Muscle of leg (tissue), 16 donors: ENCODE measurements at places on chromosomes 16 and 17. TPM values are rescaled to one million over a fixed set of nuclear protein-coding genes. Genes with fewer than 3 reads are reported as not detected.

Gene ANKRD40CL
- total RNA-seq = not detected

Gene CBLN1
- total RNA-seq = 1.5 TPM

GRCh38 chr16:19001788-19002187, 18.1 kb downstream of the TMC7 start:
- no peaks in the 10 kb centered on the region for H3K27me3 ChIP-seq
- H3K27ac ChIP-seq = no peak overlapping the region
- H3K4me3 ChIP-seq = no peak overlapping the region
- peaks cover 5% of the 10 kb centered on the region for H3K4me1 ChIP-seq
- no peak for DNase-seq
- H3K36me3 ChIP-seq = no peaks in the 10 kb centered on the region

- no peaks in the 10 kb centered on the region for H3K27me3 ChIP-seq
- peaks cover 4% of the 10 kb centered on the region for H3K36me3 ChIP-seq
- DNase-seq = no peak
- peak overlapping the region; percentile 59 for H3K27ac ChIP-seq
Observed at GRCh38 chr17:29677824-29678223, 55.1 kb upstream of the CORO6 start.

DNA sequence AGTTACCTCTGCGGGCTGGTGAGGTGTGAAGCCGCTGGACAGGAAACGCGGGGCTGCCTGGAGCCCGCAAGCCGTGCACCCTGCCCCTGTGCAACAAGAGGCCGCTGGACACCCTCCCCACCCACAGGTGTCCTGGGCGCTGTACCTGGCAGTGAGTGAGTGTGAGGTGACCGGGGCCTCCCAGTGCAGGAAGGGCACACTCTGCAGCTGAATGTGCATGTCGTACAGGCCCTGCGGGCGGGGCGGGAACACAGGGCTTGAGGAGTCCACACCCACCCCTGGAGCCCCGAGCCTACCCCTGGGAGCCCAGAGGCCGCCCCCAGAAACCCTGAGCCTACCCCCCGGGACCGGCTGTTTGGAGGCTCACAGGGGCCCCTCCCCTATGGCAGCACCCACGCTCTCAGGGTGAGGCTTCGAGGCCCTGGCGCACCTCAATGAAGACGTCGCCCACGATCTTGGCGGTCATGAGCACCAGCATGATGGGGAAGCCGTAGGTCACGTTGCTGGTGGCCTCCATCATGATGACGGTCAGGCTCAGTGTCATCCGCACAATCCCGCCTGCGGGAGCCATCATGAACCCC, 4.3 kb upstream of the CCDC154 start:
- DNase-seq = no peak
- H3K4me3 ChIP-seq = no peak overlapping the region
- no peaks in the 10 kb centered on the region for H3K27me3 ChIP-seq
- H3K4me1 ChIP-seq = no peaks in the 10 kb centered on the region

GRCh38 chr17:64231567-64232141, 31.4 kb downstream of the TEX2 start:
- no peak overlapping the region for H3K4me3 ChIP-seq
- no peak for DNase-seq
- no peaks in the 10 kb centered on the region for H3K36me3 ChIP-seq
- H3K27me3 ChIP-seq = no peaks in the 10 kb centered on the region
- H3K27ac ChIP-seq = no peak overlapping the region

Gene KATNB1
- 33.3 TPM for total RNA-seq

DNA sequence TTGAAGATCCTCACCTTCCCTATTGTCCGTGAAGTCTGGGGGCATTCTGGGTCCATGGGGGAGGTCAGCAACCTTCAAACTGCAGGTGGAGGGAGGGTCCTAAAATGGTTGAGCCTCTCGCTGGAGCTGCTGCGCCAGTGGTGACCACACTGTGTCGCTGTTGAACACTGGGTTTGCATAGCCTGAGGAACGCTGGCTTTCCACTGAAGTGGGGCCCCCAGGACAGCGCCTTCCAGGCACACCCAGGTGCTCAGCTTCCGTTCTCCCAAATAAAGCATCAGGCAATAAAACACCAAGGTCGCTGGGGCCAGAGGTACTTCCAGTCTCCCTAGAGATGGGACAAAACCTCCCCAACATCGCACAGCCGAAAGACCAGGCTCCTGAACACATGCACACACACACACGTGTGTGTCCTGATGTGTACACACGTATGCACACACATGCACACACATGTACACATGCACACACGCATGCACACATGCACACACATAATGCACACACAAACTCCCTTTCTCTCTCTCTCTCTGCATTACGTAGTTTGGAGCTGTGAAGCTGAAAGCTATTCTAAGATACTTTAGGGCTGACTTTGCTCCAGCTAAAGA, 120.6 kb downstream of the IRF8 start:
- H3K4me3 ChIP-seq = no peak overlapping the region
- H3K4me1 ChIP-seq = peaks cover 12% of the 10 kb centered on the region
- H3K27me3 ChIP-seq = peaks cover 55% of the 10 kb centered on the region
- no peak overlapping the region for H3K27ac ChIP-seq
- no peaks in the 10 kb centered on the region for H3K36me3 ChIP-seq

DNA sequence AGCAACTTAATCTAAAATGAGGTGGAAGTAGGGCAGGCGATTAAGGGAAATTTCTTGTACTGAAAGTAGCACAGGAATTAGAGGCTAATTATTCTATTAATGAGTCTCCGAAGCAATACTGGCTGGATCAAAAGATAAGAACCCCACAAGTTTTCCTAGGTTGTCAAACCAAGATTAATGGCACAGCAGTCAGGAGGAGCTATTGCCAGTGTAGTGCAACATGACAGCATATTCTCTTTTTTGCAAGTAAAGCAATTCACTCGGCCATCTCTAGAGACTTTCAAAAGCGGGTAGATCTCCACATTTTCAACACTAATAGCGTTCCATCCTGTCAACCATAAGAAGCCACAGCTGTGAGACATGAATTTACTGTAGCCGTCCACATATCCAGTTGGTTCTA, 81.2 kb downstream of the CYB561 start:
- peaks cover 2% of the 10 kb centered on the region for H3K4me1 ChIP-seq
- no peaks in the 10 kb centered on the region for H3K27me3 ChIP-seq
- H3K36me3 ChIP-seq = peaks cover 24% of the 10 kb centered on the region
- peak; percentile 27 for DNase-seq

- peak overlapping the region; percentile 92 for H3K4me3 ChIP-seq
- no peaks in the 10 kb centered on the region for H3K27me3 ChIP-seq
- peak overlapping the region; percentile 84 for H3K27ac ChIP-seq
Observed at GRCh38 chr16:53053967-53054669, 673 bp upstream of the CHD9 start.

GRCh38 chr16:84989749-84990620, 21.4 kb downstream of the ZDHHC7 start:
- no peak overlapping the region for H3K4me3 ChIP-seq
- no peaks in the 10 kb centered on the region for H3K4me1 ChIP-seq
- no peak overlapping the region for H3K27ac ChIP-seq
- DNase-seq = no peak
- peaks cover 48% of the 10 kb centered on the region for H3K36me3 ChIP-seq
- H3K27me3 ChIP-seq = no peaks in the 10 kb centered on the region

DNA sequence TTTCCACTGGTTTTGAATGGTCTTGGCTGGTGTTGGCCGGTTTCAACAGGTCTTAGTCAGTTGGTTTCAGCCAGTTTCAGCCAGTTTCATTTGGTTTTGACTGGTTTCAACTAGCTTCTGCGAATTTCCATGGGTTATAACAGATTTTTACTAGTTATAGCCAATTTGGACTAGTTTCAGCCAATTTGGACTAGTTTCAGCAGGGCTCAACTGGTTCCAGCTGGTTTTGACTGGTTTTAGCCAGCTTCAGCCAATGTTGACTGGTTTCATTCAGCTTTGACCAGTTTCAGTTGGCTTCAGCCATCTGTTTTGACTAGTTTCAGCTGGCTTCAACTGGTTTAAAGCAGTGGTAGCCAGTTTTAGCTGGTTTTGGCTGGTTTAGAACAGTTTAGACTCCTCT, 432.6 kb downstream of the UTP18 start:
- H3K4me3 ChIP-seq = no peak overlapping the region
- no peaks in the 10 kb centered on the region for H3K4me1 ChIP-seq
- no peak for DNase-seq
- H3K36me3 ChIP-seq = no peaks in the 10 kb centered on the region
- H3K27me3 ChIP-seq = no peaks in the 10 kb centered on the region

Gene RNF227
- total RNA-seq = 3.0 TPM

Gene KRT33B
- 0.09 TPM for total RNA-seq

- H3K36me3 ChIP-seq = no peaks in the 10 kb centered on the region
- H3K27me3 ChIP-seq = peaks cover 4% of the 10 kb centered on the region
- peaks cover 26% of the 10 kb centered on the region for H3K4me1 ChIP-seq
- peak overlapping the region; percentile 13 for H3K27ac ChIP-seq
- no peak overlapping the region for H3K4me3 ChIP-seq
Observed at GRCh38 chr16:54475019-54475601, 188.5 kb upstream of the IRX3 start.

DNA sequence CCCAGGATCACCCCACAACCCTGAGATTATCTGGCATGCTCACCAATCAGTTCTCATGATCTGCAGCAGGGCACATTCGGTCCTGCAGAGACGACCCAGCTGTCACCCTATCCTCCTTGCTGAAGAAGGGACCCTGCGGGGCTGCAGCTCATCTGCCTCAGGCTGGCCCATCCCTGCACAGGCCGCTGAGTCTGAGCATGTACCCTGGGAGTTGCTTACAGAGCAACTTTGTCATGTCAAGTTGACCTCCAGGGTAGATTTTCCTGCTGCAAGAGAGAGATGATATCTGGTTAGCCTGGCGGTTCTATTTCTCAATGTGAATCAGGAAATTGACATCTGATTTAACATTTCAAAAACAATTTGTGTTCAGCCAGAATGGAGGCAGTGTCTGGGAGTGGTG, 36.0 kb upstream of the ADCY9 start:
- H3K4me3 ChIP-seq = no peak overlapping the region
- H3K4me1 ChIP-seq = no peaks in the 10 kb centered on the region
- H3K27me3 ChIP-seq = no peaks in the 10 kb centered on the region
- DNase-seq = no peak
- no peak overlapping the region for H3K27ac ChIP-seq
- no peaks in the 10 kb centered on the region for H3K36me3 ChIP-seq

DNA sequence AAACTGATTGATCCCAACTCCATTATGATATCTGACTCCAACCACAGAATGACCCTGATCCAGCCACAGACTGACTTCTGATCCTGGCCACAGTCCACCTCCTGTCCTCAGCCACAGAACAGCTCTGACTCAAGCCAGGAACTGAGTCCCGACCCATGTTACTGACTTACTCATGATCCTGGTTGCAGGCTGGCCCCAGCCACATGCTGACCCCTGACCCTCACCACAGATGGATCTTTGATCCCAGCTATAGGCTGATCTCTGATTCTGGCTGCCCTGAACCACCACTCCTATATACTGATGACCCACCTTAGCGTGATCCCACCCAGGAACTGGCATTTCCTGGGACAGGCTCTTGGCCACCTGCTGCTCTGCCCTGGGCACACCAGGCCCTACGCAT, 32.2 kb upstream of the IL21R start:
- H3K4me3 ChIP-seq = no peak overlapping the region
- peaks cover 7% of the 10 kb centered on the region for H3K4me1 ChIP-seq
- no peak for DNase-seq
- no peaks in the 10 kb centered on the region for H3K36me3 ChIP-seq
- no peak overlapping the region for H3K27ac ChIP-seq

Gene CARD14
- total RNA-seq = 0.27 TPM

Gene ZSWIM7
- 29.0 TPM for total RNA-seq

DNA sequence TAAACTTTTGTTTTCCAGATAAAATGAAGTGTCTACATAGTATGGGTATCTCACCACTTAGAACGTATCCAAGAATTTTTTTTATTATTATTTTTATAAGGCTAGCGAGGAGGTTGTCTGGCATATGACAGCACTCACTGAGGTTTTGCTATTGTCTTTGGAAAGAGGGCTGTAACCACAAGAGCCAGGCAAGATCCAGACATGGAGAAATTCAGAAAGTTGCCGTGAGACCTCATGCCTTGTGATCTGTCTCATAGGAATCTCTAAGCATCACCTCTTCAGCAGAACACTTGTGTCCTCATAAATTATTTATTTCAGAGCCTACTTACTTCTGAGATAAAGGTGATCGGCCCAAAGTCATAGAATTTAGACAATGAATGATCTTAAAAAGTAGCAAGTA, 410.8 kb downstream of the CDH11 start:
- no peaks in the 10 kb centered on the region for H3K27me3 ChIP-seq
- no peak overlapping the region for H3K4me3 ChIP-seq
- no peaks in the 10 kb centered on the region for H3K4me1 ChIP-seq
- DNase-seq = no peak
- no peaks in the 10 kb centered on the region for H3K36me3 ChIP-seq

Gene FBXW10
- 0.09 TPM for total RNA-seq

Gene SLC9A5
- total RNA-seq = 0.40 TPM

DNA sequence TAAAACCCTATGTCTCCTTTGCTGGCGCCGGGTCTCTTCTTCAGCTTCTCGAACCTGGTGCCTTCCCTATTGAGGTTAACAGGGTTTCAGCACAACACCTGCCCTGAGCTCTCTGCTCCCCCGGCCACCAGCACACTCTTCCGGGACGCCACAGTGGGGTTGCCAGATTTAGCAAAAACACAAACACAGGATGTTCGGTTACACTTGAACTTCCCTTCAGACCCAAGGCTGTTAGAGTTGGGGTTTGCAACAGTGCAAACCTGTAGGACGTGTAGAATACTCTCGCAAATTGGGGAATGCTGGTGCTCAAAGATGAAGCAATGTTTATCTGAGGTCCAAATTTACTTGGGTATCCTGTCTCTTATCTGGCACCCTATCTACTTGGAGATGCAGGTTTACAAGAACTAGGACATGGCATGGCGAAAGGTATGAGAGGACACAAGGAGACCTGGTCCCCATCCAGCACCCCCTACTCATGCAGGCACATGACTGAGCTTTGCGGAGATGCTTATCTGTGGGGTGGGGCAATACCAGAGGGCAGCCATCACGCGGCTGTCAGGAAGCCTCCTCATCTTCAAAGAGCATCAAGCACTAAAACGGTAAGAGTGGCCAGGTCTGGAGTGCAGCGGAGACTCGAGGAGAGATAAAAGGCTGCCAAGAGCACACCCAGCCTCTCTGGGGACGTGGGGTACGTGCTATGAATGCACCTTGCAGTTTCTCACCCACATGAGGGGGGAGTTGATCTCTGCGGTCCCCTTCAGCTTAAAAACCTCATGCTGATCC, 52.8 kb downstream of the SDK2 start:
- no peak overlapping the region for H3K4me3 ChIP-seq
- DNase-seq = no peak
- no peaks in the 10 kb centered on the region for H3K36me3 ChIP-seq
- no peaks in the 10 kb centered on the region for H3K27me3 ChIP-seq

Gene KRTAP4-1
- total RNA-seq = not detected

DNA sequence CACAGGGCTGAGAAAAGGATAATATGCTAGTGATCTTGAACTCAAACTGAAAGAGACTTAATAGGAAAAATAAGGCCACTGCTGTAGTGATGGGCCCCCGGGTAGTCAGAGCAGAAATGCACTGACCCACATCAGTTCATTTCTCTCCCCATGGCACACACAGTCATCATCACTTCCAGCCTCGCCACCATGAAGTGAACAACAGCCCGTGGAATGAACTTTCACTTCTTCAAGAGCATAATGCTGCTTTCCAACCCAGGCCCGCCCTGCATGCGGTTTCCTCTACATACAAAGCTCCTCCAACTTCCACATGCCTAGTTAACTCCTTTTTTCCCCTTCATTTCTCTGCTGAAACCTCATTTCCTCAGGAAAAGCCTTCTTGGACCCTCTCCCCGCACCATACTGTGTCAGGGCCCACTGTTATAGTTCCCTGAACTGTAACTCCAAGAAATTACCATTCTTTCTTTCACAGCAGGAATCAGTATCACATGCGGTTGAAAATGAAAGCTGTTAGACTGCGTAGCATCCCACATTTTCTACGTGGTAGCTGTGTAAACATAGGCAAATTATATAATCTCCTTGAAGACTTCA, 65.8 kb upstream of the SMIM36 start:
- H3K27me3 ChIP-seq = no peaks in the 10 kb centered on the region
- H3K36me3 ChIP-seq = no peaks in the 10 kb centered on the region
- peaks cover 12% of the 10 kb centered on the region for H3K4me1 ChIP-seq
- peak overlapping the region; percentile 16 for H3K4me3 ChIP-seq
- peak; percentile 91 for DNase-seq
- H3K27ac ChIP-seq = peak overlapping the region; percentile 94
